ENCODE measurements at places on chromosomes 5 and 9. TPM values are rescaled to one million over a fixed set of nuclear protein-coding genes. Genes with fewer than 3 reads are reported as not detected.

Gene PCYOX1L
- 7.7 TPM for total RNA-seq

Gene OBP2B
- not detected for total RNA-seq

Gene EQTN
- total RNA-seq = not detected

Gene LRRC70
- 1.6 TPM for total RNA-seq

Gene SPATA31E1
- total RNA-seq = not detected

Gene SLU7
- 34.8 TPM for total RNA-seq

Measured in osteocyte (in vitro differentiated cells).